NK-92 treated with Interleukin-12 subunit alpha and Interleukin-12 subunit beta, amount 100 ng/mL, for 24 hours (cell line): ENCODE measurements at places on chromosomes 2 and 18.

DNA sequence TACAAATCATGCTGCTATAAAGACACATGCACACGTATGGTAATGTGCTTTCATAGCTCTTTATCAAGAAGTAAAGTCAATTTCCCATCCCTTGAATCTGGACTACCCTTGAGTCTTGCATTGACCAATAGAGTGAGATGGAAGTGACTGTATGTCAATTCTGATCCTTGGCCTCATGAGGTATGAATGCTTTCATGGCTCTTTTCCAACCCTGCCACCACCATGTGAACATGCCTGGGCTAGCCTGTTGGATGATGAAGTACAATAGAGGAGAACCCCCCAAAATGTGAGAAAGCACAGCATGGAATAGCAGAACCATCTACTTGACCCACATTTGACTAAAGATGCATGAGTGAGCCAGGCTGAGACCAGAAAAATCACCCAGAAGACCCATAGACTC lies 237.0 kb downstream of the NYAP2 start:
- no peak for DNase-seq

DNA sequence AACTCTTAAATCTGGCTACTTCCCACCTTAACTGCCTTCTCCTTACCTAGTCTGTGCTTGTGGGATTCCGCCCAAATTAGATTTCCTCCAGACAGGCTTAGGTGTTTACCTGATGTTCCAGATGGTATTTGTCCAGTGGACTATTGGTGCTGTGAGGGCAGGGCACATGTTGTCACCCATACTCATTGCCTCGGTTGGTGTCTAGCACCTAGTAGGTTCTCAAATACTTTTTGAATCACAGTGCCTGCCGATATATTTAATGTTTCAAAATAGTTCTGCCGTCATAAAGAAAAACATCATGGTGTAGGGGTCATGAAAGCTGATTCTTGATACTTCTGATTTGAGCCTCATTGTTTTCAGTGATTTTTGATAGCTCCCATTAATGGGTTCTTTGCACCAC lies 1.1 kb downstream of the SEPTIN2 start:
- no peak for DNase-seq

- no peak for DNase-seq
These were observed 13.9 kb downstream of the IL1F10 start for GRCh38 chr2:113081488-113082210.

DNA sequence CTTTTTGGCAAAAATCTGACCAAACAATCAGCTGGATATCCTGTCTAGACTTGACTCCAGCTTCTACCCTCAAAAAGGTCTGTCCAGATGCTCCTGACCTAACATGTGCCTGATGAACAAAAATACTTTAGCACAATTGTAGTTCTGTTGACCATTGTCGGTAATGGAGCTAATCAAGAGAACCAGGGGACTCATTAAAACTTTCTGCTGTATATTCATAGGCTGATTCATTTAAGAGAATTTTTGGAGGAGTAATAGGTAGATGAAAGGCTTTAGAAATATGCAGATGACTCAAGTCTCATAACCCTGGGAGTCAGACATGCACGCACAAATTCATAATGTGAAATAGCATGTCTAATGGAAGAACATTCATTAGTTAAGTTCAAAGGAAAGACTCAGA lies 514.2 kb downstream of the TXNL1 start:
- no peak for DNase-seq

DNA sequence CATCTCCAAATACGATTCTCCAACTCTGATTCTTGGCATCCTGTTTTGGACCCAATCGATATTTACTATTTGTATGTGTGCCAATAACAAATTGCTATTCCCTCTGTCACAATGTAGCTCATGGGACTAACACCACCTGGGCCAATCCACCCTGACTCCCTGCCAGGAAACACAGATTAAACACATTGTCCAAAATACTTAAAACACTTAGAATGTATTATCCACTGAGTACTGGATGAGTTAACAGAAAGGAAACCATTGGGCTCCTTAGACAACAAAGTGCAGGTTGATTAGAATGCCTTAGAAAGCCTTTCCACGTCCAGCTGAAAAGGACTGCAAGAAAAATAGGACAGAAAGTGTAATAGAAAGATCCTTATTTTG lies 79.4 kb upstream of the ARHGAP28 start:
- DNase-seq = no peak

DNA sequence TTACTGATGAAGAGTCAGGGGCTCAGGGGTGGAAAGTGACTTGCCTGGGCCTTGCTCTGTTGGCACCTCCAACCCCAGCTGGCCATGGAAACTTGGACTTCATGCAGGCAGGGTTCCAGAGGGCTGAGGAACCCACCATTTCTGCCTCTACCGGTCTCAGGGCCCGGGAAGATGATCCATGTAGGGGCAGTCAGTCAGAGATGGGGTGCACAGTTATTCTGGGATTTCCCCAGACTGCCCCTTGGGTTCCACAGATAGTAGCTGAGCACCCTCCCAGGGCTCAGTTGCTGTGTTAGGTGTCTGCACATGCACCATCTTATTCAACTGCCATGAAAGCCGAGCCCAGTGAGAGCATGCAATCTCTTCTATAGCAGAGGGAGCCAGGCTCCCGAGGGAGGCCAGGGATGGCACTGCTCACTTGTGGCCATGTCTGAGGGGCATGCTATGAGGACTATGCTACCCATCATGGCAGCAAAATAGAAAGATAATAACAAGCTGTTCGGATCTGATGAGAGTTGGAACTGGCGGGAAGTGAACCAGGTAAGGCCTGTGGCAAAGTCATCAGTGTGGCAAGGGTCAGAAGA lies 37.3 kb downstream of the RHOB start:
- no peak for DNase-seq

- DNase-seq = no peak
These were observed 313.5 kb upstream of the SLC39A10 start for GRCh38 chr2:195343540-195343939.

GRCh38 chr2:50646226-50646625 lies 385.7 kb downstream of the NRXN1 start:
- no peak for DNase-seq

DNA sequence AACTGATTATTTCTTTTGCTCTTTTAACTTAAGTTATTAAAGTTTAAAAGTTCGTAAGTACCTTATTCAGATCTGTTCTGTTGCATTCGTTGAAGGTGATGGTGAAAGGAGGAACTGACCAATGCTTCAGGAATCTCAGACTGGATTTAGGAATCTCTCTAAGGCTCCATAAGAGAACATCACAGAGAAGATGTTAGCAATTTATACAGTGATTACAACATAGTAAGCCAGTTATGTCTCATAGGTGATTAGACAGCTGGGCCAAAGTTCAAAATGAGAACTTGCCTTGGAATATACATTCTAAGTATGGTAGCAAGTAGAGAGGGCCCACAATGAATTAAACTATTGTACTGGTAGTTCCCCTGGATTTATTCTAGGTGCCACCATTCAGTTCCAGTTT lies 3.2 kb downstream of the MARS2 start:
- no peak for DNase-seq

DNA sequence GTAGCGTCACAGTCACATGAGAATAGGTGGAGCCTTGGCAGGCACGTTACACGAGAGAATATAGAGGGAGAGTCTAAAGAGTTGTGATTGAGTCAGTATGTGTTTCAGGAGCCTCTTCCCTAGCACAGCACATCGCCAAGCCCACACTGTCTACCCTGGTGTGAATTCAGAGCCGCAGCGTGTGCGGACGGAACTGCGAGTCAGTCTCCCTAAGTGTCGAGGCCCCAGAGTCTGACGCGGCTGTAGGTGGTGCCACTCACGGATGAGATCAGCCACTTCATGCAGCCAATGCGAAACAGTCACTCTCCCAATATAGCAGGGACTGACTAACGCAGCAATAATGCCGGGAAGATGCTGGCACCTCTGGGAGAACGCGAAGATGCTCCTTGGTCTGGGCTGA lies 587.3 kb upstream of the ID2 start:
- DNase-seq = no peak
